ENCODE measurements at places on chromosomes 3 and 15.

DNA sequence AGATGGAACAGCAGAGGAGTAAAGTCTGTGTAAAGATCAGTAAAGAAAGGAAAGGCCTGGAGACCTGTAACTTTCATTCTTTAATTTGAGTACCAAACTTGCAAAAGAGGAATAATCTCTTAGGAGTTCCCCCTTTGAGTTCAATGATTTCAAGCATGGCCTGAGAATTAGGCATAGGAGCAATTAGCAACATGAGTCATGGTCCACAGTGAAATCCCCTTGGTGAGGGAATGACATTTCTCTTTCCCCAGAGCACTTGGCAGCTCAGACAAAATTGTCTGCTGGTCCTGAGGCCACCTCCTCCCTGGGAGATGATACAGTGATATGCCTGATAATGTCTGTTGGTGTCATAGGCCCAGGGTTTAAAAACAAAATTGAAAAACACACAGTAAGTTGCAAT, 81.4 kb upstream of the CRBN start:
- DNase-seq: no peak

- DNase-seq: no peak
Observed at GRCh38 chr3:180402471-180403073, 199.4 kb upstream of the TTC14 start.

DNA sequence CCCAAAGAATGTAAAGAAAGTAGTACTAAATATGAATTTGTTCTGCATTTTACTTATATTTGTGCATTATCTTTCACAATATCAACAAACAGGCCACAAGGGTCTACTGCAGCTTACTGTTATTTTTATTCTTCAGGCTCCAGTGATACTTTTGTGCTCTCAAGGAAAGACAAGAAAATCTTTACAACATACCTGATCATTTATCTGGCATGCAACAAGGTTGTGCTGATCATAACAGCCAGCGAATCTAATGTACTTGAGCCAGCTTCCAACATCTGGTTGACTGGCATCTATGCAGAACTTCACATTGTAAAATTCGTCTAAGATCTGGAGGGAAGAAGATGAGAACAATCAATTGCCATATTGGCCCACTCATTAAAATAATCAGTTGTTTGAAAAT, 520.0 kb downstream of the MECOM start:
- no peak for DNase-seq

GRCh38 chr3:164465172-164465571, 613.1 kb downstream of the SI start:
- no peak for DNase-seq

DNA sequence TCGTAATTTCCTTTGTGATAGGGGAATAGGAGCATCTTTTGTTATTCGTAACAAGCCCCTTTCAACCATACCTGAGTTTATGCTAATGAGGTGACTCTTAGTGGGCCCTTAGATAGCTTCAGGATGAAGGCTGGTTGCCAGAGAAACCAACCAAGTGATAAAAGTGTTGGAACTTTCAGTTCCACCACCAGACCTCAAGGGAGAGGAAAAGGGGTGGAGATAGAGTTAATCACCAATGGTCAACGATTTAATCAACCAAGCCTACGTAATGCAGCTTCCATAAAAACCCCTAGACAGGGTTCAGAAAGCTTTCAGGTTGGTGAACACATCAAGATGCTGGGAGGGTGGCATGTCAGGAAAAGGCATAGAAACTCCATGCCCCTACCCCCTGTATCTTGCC, 33.0 kb downstream of the HERC1 start:
- no peak for DNase-seq

DNA sequence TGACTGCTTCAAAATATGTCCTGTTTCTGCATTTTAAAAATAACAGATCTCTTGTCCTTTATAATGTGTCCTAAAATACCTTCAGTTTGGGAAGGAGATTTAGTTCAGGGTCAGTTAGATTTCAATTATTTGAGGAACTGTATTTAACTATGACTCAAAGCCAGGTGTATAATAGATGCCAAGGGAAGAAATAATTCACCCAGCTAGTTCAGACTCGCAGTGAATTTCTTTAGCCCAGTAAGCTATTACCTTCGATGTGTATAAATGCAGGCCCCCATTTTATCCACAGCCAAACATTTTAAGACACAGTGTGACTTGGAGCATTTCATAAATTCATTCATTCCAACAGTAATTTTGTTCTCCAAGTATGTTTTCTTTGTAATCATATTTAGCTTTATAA, 458.0 kb downstream of the ZNF385D start:
- no peak for DNase-seq

- DNase-seq: no peak
Observed at GRCh38 chr3:120567370-120568201, 28.6 kb upstream of the NDUFB4 start.

- no peak for DNase-seq
Observed at GRCh38 chr3:184236033-184236410, 6.6 kb downstream of the VWA5B2 start.

DNA sequence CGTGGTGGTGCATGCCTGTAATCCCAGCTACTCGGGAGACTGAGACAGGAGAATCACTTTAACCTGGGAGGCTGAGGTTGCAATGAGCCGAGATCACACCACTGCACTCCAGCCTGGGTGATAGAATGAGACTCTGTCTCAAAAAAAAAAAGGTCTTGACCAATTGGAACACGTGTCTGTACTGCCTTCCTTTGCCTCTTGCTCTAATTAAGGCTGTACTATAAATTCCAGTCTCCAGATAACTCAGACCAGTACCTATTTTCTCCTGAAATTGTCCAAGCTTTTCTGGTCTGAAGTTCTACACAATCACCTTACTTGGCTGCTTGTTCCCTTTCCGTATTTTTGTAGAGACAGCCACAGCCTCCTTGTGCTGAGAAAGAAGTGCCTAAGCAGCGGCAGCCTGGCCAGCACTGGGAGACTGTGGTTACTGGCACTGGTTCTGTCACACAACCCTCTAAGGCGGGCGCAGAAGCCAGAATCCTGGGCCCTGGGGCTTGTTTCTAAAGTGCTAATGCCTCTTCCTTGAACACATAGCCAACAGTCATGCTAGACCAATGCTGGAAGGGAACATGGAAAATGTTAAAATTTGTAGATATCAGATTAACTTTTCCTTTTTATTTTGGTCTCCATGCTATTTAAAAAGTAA, 6.2 kb upstream of the CEP70 start:
- no peak for DNase-seq

GRCh38 chr3:158672215-158673176, at the start of gene LXN:
Gene LXN, minus strand, starts transcription at chr3:158672648. Its CDS starts 170 bp downstream, at chr3:158672478.
- peak; percentile 48 for DNase-seq

- no peak for DNase-seq
Observed at GRCh38 chr15:70299931-70300869, 202.5 kb upstream of the TLE3 start.

- DNase-seq: no peak
Observed at GRCh38 chr3:188870431-188870830, 301.3 kb upstream of the TPRG1 start.

- DNase-seq: no peak
Observed at GRCh38 chr15:78260489-78260888, 3.9 kb upstream of the DNAJA4 start.

GRCh38 chr15:65184305-65184867, 756 bp downstream of the CLPX start:
- no peak for DNase-seq

- DNase-seq: no peak
Observed at GRCh38 chr15:80779658-80780415, 667 bp downstream of the CEMIP start.

- DNase-seq: peak; percentile 17
Observed at GRCh38 chr3:17894434-17895060, 152.1 kb upstream of the TBC1D5 start.

- DNase-seq: no peak
Observed at GRCh38 chr3:73148206-73148605, 86.7 kb downstream of the EBLN2 start.

DNA sequence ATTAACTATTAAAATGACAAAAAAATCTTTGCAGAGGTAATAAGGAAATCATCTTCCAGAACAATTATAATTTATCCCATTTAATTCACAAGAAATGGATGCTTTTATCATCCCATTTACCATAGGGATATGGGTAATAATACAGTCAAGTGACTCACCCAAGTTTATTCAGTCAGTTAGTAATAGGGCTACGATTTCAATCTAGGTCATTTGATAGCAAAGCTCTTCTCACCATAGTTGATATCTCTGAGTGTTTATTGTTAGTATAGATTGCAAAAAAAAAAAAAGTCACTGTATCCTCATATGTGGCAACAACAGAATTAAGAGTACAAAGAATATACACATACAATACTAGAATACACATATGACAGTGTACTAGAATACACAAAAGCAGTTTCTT, 797.1 kb downstream of the ROBO1 start:
- no peak for DNase-seq

GRCh38 chr15:61857169-61857829, 202.9 kb downstream of the VPS13C start:
- no peak for DNase-seq

DNA sequence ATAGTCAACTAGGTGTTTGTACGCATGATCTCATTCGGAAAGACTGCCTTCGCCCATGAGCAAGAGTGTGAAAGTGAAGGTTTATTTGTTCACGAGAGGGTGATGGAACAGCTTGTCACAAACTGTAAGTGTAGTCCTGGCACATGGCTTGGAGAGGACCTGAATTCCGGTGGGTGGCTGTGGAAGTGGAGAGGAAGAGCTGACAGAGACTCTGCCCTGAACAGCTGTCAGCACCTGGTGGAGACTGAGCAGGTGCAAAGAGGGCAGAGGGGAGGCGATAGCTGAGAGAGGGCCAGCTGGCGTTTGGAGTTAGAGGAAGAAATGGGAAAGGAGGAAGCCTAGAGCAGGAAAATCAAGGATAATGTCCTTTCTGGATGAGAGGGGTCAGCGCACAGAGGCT, 155.7 kb downstream of the EEFSEC start:
- DNase-seq: no peak

DNA sequence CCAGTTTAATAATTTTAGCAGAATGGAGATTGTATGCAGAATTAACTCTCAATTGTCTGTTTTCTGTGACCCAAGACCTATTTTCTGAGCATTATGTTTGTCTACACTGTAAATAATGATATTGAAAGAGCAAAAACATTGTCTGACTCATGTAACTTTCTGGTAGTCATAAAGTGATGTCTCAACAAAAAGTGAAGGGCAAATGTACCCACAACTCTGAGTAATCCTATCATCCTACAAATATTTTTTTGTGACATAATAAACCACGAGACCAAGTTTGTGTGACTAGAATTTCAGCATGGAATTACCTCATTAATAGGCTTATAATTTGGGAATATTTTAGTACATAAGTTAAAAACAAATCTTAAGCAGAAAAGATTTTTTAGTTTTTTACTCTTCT, 15.4 kb upstream of the ABHD10 start:
- peak; percentile 49 for DNase-seq

- no peak for DNase-seq
Observed at GRCh38 chr3:133931084-133931483, 35.4 kb upstream of the RAB6B start.

DNA sequence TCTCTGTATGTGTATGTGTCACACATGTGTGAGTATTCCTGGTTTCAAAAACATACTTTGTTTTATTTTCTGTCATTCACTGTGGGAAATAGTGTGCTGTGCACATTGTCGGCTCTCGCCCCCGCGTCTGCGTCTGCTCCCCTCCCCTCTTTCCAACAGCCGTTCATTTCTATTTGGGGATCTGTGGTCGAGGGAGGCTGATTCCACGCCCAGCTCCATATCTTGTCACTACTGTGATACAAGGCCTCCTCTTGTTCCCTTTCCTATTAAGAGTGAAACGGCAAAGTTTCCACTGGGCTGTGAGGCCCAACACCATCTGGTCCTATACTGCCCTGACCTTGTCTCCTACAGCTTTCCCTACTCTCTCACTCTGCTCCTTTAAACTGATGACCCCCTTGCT, 172.5 kb upstream of the LRIG1 start:
- DNase-seq: peak; percentile 25

DNA sequence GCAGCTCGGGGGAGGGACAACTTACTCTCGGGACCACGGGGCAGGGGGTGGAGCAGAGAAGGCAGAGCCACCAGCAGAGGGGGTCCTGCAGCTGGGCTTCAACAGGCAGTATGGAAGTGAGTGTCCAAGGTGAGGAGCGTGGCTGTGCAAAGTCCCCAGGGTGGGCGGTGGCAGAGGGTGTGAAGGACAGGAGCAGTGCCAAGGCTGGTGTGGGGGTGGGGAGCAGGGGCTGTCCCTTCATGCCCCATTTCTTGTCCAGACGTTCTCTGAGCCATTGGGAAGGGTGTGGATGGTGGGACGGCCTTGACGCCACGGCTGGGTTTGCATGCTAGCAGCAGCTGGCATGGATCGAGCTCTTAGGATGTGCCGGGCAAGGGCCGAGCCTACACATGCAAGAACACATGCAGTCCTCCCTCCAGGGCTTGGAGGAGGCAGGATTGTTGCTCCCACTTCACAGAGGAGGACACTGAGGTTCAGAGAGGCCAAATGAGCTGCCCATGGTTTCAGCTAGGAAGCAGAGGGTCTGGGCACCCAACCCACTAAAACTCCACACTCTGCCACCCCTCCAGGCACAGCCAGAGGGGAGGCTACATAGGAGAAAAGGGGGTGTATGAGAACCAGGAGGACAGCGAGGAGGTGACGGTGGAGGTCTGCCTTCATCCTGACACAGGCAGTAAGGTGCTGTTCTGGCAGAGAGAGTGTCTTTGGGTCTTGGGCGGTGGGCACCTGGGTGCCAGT, 93.6 kb downstream of the TBC1D2B start:
- DNase-seq: no peak

- DNase-seq: no peak
Observed at GRCh38 chr15:83061680-83062079, 5.4 kb downstream of the BTBD1 start.

DNA sequence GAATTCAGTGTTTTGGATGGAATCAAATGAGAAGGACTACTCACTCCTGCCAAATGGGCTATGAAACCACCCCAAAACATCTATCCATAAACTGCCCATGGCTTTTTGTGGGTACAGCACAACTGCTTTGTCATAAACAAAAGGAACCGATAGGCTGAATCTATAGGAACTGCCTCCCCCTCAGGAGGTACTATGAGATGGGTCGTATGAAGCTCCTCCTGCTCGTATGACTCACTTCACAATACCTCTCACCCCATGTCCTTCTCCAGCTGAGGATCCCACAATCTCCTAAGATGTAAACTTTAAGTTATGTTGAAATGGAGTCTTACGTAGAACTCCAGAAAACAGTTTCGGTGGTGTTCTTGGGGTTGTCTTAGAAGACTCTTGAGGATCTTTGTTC, 129.9 kb upstream of the SAMMSON start:
- DNase-seq: no peak

DNA sequence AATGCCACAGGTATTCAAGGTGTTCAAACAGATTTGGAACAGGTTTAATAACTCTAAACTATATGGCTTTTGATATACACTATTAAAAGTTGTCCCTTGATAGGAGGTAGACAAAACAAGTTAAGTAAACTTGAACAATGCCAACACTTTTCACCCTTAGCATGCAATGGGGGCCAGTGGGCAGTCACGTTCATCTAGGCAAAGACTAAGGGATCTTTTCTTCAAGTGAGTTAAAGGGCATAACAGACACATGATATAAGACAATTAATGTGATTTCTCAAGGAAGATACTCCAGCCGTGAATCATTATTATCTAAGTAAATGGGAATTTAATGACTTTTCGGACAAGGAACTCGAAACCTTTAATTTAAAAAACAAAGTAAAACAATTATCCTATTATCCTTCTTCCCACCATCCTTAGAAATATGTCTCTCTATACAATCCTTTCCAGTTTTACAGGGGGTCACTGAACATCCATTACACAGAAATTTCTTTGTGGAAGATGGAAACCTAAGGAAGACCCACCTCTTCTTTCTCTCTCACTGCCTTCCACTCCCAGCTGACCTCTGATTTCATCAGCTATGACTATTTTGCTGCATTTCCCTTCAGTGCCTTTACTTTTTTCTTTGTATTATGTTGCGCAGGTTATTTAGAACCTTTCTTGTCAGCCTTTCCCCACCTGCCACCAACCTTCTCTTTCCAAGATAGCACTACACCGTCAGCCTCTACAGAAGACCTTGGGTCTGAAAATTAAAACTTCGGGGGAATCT, 1.5 kb downstream of the CLDN1 start:
- no peak for DNase-seq
